ENCODE measurements at places on chromosomes 2 and 18.
A peak's percentile ranks its signal among the peaks of the same experiment; 100 is the strongest.

GRCh38 chr2:135817951-135818350, 19.0 kb downstream of the LCT start:
- no peak for DNase-seq

DNA sequence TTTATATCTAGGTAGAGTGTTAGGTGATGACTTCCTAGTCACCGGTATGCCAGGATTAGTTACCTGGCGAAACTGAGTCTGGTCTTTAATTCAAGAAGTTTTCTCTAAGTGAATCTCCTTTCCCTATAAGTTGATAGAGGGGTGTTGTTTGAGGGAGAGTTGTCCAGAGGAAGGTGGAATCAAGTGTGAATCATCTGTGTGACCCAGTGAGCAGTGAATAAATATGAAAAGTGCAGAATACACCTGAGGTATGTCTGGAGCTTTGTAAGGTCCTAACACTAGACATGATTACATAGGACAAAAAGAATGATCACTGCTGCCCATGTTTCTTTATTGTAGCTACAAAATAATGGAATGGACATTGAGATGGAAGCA, 11.2 kb downstream of the POU3F3 start:
- DNase-seq = no peak

DNA sequence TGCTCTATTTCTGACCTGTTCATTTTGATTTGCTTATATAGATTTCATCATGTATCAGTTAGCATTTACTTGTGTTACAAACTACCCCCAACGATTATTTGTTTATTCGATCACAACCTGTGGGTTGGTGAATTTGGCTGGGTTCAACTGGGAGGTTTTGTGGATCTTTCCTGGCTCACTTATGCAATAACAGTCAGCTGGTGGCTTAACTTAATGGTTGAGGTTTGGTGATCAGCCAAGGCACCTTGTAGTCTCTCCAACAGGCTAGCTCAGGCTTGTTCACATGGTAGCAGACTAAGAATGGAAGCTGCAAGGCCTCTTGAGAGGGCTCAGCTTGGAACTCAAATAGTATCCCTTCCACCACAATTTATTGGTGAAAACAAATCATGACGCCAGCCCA, 5.4 kb upstream of the PUM2 start:
- peak; percentile 89 for DNase-seq

DNA sequence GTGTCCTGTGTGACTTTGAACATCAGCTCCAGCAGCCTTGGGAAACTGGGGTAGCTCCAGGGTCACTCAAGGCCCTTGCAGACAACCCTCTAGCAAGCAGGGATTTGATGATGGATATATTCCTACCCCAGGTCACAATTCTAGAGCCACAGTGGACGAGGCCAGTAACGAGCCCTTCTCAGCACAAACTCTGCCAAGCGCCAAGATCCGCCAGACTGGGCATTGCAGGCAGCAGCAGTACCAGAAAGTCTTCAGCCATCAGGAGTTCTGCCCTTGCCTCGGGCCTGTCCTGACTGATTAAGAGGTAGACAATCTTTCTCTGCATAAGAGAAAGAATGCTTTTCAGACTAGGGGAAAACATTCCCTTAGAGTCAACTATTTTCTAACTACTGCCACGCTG, 259.1 kb downstream of the FBXO15 start:
- no peak for DNase-seq

DNA sequence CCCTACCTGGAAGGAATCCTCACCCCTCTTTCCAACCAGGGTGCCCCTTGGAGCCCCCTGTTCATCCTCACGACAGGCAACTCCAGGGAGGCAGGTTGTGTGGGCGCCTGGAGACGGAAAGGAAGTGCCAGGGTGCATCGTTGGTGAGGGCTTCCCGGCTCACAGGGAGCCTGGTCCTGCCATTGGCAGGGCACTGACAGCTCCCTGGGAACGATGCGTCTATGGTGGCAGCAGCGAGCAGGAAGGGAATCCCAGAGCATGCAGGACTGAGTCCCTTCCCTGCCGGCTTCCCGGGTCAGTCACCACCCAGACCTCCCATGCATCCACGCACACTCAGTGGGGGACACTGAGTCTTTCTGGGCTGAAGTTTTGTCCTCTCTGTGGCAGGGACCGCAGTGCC, 117.6 kb downstream of the INHBB start:
- DNase-seq = no peak

DNA sequence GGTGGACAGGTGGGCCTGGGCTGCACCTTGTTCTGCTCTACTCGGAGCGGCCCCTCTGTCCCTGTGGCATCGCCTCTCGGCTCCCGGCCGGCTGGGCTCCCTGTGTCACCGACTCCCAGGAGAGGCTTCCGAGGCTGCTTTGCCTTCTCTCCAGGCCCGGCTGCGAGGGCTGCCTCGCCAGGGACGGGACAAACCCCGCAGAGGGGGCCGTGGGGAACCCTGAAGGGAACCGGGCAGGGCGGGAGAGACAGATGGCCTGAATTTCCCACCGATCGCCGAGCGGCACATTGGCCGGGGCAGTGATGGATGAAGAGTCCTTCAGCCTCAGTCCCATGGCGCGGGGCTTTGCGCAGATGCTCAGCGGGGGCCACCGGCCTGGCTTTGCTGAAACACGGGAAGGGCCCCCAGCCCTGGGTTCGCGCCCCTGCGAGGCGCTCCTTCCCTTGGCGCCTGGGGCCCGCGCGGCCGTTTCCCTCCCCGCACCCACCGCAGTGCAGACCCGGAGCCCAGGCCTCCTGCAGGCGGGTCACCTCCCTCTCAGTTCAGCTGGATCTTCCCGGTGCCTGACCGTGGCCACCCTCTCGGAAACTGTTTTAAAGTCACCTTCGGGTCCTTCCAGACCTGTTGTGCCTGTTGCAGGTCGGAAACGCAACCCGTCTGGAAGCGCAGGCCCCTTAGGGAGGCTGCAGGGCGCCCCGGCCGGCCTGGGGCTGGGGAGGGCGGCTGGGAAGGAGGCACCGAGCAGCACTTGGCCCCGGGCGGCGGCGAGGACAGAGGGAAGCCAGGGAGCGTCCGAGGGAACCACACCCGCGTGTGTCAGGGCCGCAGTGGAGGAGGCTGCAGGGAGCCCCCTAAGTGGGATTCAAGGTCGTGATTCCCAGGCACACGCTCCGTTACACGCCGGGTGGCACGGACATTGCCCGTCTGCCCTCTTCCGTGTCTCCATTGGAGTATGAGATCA, 341.9 kb upstream of the SALL3 start:
- no peak for DNase-seq

- DNase-seq = no peak
Measured at GRCh38 chr18:54769526-54770464, 58.5 kb upstream of the RAB27B start.

- DNase-seq = no peak
Measured at GRCh38 chr2:59083075-59083828, 842.1 kb upstream of the FANCL start.

GRCh38 chr2:234502919-234503285, 6.0 kb upstream of the ARL4C start:
- no peak for DNase-seq

Measured in left lobe of liver (tissue), 2 donors.